ENCODE measurements at places on chromosomes 7 and 10.

DNA sequence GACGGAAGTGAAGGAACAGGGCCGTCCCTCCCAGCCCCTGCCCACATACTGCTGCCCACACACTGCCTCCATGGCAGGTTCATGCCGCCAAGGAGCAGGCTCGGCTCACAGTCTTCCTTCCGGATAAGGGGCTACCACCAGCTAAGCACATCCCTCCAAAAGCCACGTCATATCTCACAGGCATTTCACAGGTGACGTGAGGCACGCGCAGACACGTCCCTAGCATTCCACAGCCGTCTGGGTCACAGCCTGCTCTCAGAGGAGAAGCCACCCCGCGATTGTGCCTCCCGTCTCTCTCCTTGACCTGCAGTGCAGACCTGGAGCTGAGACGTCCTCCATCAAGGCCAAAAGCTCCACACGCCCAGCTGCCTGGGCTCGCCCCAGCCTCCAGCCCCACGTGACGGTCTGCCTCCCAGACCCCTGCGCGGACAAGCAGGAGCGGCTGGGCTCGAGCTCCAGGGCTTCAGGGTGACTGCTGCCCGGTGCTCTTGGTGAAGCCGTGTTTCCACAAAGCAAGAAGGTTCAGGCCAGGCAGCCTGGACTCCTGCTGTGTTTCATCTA is 114.0 kb downstream of the MAD1L1 start:
- DNase-seq, result no peak

DNA sequence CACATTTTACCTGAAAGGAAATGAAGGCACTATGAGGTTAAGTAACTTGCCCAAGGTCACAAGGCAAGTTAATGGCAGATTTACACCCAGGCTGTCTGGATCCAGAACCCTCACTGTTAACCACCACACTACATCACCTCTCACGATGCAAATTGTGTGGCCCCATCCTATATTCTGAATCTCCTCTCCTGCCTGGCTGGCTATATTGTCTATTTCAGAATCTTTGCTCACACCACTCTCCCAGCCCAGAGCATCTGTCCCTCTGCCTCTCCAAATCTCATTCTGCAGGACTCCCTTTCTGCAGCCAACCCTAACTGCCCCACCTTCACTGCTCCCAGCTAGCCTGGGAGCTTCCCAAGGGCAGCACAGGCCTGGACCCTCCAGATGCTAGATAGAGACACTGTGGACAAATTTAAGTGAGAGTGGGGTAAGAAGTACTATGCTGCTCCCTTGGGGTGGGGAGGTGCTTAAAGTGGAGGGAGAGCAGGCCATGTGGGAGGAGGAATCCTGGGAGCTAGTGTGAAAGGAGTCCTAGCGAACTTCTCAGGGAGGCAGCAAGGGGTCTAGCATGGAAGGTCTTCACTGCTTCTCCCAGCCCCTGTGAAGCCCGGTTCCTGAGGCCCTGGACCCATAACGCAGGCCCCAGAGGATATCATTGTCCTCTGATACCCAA is 786 bp downstream of the CUEDC2 start:
- DNase-seq, result no peak

GRCh38 chr10:70672165-70673042 is at the start of gene ADAMTS14:
Gene ADAMTS14, plus strand, starts transcription at chr10:70672506. Its CDS starts 297 bp downstream, at chr10:70672803.
- no peak for DNase-seq

GRCh38 chr7:151511946-151512345 is 7.7 kb downstream of the RHEB start:
- no peak for DNase-seq

DNA sequence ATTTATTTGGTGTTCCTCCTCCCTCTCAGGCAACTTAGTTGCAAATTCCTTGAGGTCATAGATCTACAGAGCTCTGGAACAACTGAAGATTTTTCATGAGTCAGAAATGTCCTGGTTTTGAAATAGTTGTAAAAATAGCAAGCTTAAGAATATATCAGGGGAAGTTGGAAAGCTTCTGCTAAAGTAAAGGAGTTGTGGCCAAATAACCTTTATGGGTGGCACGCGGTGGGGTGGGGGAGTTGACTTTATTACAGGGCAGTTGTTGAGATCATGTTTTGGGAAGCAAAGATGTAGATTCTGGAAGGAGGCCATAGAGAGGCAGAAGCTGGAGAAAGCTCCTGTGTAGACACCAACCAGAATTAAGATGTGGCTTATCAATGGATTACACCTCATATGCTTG is 326.0 kb upstream of the MTPN start:
- no peak for DNase-seq

GRCh38 chr10:23325132-23325531 is 19.5 kb downstream of the C10orf67 start:
- no peak for DNase-seq

- DNase-seq, result no peak
Observed at GRCh38 chr10:18610517-18610916, 40.9 kb downstream of the NSUN6 start.

Measured in CD8-positive, alpha-beta memory T cell (primary cell).